Fibroblast of the aortic adventitia (primary cell): ENCODE measurements at places on chromosomes 6 and 20. TPM values are rescaled to one million over a fixed set of nuclear protein-coding genes. Genes with fewer than 3 reads are reported as not detected.

GRCh38 chr6:51753635-51754034 is 333.8 kb downstream of the PKHD1 start:
- DNase-seq: no peak

- DNase-seq: peak; percentile 75
Observed at GRCh38 chr6:26284537-26285142, 80.4 kb upstream of the BTN3A2 start.

DNA sequence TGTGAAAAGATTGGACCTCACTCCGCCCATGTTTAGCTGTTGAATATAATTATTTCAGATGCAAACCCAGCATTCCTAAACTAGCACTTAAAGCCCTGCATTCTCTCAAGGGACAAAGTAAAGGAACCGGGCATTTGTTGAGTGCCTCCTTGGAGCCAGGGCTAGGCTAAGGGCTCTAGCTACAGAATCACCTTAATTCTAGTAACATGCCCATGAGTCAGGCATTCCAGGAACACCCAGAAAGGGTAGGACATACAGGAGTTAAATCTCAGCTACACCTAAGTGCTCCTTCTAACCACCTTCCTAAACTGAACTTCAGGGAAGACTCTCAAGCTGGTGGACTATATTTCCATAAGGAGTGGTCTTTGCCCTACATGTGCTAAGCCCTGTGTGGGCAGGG is 89.4 kb downstream of the SLC24A3 start:
- DNase-seq: no peak

GRCh38 chr6:87407561-87407900 is 241 bp upstream of the CFAP206 start:
- peak; percentile 44 for DNase-seq

Gene ZNF391
- total RNA-seq: 1.4 and 3.0 TPM in 2 replicates

Gene TNFRSF6B
- total RNA-seq: 0.36 TPM in 1 of 2 replicates, not detected in the other

Gene TTLL9
- 0.09 and 0.41 TPM in 2 replicates for total RNA-seq

Gene GCNT2
- 2.5 TPM in 1 of 2 replicates, not detected in the other for total RNA-seq
